ENCODE measurements at places on chromosomes 5 and 9.

- no peaks in the 10 kb centered on the region for H3K27me3 ChIP-seq
- no peak for DNase-seq
These were observed 270.2 kb upstream of the RIOK2 start for GRCh38 chr5:97453263-97453662.

DNA sequence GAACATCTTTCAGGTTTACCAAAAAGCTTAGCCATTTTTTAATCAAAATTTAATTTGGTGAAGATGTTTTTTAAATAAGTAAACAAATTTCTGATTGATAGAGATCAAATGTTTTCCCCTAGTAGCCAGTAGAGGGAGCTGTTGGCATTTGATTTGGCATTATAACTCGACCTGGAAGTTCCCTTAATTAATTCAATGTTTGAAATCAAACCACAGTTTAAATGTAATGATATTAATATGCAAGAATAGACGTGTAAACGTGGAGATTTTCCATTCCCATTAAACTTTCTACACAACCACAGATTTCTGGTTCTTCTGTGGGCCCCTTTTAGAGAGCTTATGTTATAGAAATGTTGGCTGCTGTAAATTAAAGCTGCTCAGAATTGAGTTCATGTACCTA, 148.1 kb upstream of the MPDZ start:
- no peak overlapping the region for H3K27ac ChIP-seq
- no peaks in the 10 kb centered on the region for H3K27me3 ChIP-seq
- H3K4me3 ChIP-seq = no peak overlapping the region
- no peak for DNase-seq

GRCh38 chr5:163259495-163259894, 177.9 kb upstream of the CCNG1 start:
- H3K4me3 ChIP-seq = no peak overlapping the region
- DNase-seq = no peak
- H3K4me1 ChIP-seq = no peaks in the 10 kb centered on the region
- H3K27ac ChIP-seq = no peak overlapping the region
- no peaks in the 10 kb centered on the region for H3K27me3 ChIP-seq
- H3K36me3 ChIP-seq = no peaks in the 10 kb centered on the region

DNA sequence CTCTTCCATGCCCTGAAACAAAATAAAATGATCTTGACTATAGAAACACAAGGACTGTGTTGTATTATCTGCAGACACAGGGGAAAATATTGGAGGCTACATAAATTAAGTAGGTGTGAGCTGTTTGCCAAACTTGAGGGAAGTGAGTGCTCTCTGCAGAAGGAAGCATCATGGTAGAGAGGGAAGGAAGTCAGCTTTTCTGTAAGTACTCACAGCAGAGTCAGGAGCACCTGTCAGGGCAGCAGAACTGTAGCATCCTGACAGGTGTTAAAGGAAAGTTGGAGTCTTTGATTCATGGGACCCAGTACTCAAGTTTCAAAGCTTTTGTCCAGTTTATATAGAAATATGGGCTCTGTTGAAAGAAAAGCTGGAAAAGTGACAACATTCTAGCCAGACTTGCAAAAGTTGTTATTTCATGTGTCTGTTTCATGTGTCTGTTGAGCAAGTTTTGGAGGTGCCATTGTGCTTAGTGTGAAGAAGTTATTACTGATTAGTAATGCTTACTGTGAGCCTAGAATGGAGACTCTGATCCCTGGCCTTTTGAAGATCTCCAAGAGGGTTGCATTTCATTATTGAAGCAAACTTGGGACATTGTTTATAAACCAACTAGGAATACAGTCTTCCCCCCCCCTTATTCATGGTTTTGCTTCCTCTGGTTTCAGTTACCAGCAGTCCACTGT, 194.7 kb downstream of the SPATA31D1 start:
- H3K4me1 ChIP-seq = no peaks in the 10 kb centered on the region
- no peak overlapping the region for H3K27ac ChIP-seq
- H3K4me3 ChIP-seq = no peak overlapping the region
- no peak for DNase-seq

DNA sequence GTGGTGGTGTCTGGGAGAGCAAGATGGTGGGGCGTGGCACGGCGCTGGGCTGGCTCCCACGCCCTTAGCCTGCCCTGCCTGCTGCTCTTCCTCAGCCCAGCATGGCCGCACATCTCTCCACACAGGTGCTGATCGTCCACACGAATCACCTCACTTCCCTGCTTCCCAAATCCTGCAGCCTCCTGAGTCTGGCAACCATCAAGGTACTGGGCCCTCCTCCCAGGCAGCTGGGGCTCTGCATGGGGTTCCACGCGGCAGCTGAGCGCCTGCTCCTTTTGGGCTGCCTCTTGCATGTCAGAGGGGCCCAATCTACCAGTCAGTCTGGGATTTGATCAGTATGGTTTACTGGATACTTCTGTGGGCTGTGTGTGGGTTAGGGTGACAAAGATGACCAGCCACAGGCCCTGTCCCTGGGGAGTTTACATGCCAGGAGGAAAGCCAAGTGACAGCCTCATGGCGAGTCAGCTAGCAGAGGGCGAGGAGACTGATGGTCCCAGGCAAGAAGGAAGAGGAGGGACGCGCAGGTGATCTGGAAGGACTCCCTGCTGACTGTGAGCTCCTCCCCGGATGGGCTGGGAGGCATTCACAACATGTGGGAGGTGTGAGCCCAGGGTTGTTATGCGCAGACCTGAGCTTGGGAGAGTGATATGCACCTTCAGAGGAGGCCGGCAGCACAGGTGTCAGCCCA, 6.0 kb downstream of the LRSAM1 start:
- DNase-seq = no peak
- no peaks in the 10 kb centered on the region for H3K27me3 ChIP-seq
- no peak overlapping the region for H3K27ac ChIP-seq
- H3K4me3 ChIP-seq = no peak overlapping the region

- H3K27me3 ChIP-seq = no peaks in the 10 kb centered on the region
- no peak overlapping the region for H3K27ac ChIP-seq
These were observed 10.6 kb upstream of the DPYSL3 start for GRCh38 chr5:147520450-147520849.

DNA sequence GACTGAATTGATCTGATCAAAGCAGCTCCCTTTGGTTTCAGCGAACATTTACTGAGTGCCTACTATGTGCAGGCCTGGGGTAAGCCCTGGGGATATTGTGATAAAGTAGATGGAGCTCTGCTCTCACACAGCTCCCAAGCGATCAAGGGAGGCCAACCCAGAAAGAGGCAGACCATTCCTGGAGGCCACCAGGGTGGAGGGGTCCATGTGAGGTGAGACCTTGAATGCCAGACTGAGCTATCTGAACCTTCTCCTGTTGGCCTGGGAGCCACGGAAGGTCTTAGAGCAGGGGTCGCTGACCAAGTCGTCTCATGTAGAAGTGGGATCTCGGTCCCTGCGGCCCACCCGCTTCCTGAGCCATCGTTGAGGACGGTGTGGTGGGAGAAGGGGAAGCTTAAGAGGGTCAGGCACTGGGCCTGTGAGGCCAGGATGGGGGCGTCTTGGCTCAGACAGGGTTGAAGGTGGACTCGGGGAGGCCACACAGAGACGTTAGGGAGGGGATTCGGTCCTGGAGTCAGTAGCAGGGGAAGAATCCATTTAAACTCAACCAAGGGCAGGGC, 62.2 kb upstream of the IL17B start:
- H3K27me3 ChIP-seq = no peaks in the 10 kb centered on the region
- H3K36me3 ChIP-seq = no peaks in the 10 kb centered on the region
- H3K4me3 ChIP-seq = no peak overlapping the region
- DNase-seq = no peak

Data from naive thymus-derived CD4-positive, alpha-beta T cell (primary cell).